ENCODE measurements at places on chromosomes 12 and 14.

DNA sequence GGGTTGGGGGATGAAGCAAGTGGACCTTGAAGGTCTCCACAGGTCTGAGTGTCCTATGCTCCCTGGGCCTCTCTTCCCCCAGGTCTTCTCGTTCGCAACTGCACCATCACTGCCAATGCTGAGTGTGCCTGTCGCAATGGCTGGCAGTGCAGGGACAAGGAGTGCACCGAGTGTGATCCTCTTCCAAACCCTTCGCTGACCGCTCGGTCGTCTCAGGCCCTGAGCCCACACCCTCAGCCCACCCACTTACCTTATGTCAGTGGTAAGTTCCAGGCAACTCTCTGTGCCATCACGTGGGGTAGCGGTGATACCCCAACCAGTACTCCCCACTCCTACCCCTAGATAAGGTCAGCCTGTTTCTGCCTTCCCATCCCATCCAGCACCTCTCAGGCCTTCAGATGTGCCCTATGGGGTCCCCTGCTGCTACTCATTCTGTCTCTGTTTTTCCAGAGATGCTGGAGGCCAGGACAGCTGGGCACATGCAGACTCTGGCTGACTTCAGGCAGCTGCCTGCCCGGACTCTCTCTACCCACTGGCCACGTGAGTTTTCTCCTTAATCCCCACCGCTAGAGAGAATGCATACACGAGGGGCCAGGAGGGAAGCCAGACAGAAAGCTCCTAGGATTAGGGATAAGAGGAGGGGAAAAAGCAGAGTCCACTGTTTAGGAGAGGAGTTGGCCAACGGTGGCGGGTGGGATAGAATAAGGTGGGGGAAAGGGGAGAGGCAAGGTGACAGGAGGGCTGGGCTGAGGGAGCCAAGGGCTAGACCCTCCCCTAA, 1.6 kb upstream of the TAPBPL start:
- DNase-seq: no peak

DNA sequence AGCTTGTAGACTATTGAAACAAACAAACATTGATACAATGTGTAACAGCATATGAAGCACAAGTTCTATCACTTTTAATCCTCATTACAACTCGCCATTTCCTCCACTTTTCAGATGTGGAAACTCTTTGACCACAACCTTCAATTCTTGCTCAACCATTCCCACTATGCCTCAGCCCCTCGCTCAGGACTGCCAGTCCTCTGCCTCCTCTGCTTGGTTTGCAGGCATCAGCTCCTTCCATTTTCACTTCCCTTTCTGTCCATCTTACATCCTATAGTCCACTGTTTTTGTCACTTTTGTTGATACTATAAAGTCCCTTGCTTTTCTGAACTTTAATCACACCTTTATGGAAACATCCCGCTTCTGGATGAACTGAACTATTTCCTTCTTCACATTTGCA, 28.2 kb upstream of the CD27 start:
- no peak for DNase-seq

- DNase-seq: no peak
These were observed 432.6 kb downstream of the PCNX1 start for GRCh38 chr14:71339650-71340415.

DNA sequence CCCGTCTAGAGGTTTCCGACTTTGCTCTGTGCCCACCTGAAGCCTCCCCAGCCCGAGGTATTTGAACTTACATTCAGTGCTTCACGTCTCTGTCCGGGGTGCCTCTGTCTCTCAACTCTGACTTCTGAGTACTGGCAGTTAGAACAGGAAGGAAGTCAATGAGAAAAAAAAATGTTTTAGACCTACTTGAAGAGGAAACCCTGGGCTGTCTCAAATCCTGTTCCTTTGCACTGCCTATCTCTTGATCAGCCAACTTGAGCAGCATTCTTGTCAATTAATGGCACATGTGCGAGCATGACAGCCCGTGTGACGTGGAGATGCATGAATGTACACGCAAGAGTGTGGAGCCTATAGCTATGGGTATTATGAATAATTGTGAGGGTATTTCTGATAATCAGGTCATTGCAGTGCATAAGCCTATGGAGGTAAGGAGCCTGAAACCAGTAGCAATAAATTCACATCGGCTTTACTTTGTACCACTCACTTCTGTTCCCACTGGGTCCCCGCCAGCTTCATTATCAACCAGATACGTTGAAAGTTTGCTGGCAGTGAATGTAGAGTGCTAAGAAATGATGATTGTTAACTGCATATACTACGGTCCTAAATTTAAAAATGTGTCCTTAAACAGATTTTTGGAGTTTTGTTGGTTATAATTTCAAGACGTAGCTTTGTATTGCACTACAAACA, at the start of gene ARHGDIB:
ARHGDIB (minus strand) TSS at position 136 of the 687 bp plus-strand sequence. CDS start 10,889 bp downstream, outside the sequence.
- no peak for DNase-seq

DNA sequence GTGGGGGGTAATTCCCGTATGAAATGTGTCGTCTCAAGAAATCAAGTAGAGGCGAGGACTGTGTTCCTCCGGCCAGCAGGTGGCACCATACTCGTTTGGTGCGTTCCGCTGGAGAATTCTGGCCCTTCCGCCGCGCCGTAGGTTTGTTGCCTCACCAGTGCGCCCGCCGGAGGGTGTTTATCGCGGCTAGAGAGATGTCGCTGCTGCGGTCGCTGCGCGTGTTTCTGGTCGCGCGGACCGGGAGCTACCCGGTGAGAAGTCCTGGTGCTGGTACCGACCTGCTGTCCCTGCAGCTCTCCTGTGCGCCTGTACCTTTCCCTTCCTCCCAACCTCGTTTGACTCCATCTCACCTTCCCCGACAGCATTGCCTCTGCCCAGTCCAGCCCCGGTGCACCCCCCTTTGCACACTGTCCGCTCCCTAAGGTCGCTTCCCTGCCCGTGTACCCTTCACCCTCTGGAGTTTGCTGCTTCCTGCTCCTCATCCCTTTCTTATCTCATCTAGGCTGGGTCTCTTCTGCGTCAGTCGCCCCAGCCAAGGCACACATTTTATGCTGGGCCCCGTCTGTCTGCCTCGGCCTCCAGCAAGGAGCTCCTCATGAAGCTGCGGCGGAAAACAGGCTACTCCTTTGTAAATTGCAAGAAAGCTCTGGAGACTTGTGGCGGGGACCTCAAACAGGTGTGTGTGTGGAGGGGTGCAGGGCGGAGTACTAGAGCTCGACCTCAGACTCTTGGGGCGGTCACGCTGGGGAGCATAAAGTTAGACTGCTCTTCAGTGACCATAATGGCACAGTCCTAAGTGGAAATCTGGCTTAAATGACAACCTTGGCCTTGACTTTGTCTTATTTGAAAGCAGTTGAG, at the start of gene TSFM:
TSFM (plus strand) TSS at position 180 of the 858 bp plus-strand sequence; CDS start at position 195, 15 bp downstream.
- DNase-seq: peak; percentile 81

GRCh38 chr12:43636725-43637463, 84.9 kb upstream of the ADAMTS20 start:
- no peak for DNase-seq

DNA sequence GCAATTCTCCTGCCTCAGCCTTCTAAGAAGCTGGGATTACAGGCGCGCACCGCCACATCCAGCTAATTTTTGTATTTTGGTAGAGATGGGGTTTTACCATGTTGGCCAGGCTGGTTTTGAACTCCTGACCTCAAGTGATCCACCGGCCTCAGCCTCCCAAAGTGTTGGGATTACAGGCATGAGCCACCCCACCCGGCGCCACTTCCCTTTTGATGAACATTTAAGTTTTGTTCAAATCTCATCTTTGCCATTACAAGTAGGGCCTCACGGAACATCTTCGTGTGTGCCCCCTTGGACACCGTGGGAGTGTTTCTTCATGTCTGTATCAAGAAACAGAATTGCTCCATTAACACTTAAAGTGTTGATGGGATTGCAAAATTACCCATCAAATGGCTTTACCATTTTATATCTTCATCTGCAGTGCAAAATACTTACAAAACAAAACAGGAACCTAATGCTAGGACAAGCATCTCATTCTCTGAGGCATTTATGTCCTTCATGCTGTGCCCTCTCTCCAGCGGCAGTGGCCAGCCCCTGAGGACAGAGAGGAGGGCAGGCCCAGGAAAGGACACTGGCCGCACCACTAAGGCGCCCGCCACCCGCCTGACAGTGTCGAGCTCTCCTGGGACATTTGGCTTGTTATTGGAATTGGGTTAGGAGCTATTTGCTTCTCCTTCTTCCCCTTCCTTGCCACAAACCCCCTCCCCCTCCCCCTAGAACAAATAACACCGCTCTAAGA, 61.7 kb downstream of the RFX4 start:
- DNase-seq: no peak

DNA sequence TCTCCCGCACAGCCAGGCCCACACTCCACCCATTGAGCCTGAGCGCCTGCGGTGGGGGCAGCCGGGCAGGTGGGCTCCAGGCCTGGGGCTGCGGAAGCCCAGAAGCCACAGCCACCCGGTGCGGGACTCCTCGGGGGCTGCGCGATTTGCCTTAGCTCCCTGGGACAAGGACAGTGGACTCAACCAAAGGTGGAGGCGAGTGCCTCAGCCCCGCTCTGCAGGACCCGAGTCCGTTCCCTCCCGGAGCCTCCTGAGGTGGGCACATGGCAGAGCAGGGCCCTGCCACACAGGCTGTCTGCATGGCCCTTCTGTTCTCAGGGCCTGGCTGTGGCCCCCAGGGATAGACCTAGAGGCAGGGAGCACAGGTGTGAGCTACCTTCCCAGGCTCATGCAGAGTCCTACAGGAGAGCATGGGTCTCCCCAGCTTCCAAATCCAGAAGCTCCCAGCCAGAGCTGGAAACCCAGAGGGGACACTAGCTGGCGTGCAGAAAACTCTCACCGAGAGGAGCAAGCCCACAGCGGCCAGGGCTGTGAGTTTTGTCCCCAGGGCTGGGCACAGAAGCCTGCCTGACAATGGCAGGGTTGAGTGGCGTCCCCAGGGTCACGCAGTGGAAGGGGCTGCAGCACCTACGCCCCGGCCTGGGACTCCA, 22.2 kb upstream of the LRTM2 start:
- DNase-seq: no peak

GRCh38 chr14:51513933-51514332, 137.8 kb upstream of the FRMD6 start:
- DNase-seq: no peak

DNA sequence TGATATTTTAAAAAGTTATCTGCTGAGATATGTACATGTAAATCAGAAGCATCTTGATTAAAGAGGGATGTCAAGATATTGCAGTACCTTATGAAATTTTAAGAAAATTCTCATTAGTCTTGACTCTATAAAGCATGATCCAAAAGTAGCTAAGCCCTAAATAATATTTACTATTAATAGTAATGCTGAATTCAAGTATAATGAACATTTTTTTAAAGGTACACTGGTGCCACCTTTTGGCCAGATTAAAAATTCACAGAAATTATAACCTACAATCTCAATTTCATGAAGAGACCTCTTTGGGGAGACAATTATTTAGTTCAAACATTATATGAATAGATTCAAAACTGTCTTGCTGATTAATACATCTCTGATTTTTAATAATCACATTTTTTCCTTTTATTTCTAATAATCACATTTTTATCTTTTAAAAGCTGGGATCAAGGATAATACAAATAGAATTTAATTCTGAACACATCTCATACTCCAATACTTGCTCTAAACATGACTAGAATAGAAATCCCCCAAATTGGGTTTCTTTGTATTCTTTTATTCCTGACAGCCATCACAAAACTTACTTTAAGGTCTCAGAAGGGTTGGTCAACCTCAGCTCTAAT, 13.4 kb downstream of the AKAP5 start:
- no peak for DNase-seq

- no peak for DNase-seq
These were observed 94.2 kb upstream of the CLEC14A start for GRCh38 chr14:38350102-38350501.

- DNase-seq: no peak
These were observed 75.8 kb upstream of the SOX5 start for GRCh38 chr12:24025153-24025798.

- no peak for DNase-seq
These were observed 50.4 kb downstream of the MAGOHB start for GRCh38 chr12:10563002-10563401.

GRCh38 chr12:45184147-45184963, 31.5 kb upstream of the ANO6 start:
- no peak for DNase-seq

- DNase-seq: no peak
These were observed 84.5 kb downstream of the TAOK3 start for GRCh38 chr12:118288174-118288573.

DNA sequence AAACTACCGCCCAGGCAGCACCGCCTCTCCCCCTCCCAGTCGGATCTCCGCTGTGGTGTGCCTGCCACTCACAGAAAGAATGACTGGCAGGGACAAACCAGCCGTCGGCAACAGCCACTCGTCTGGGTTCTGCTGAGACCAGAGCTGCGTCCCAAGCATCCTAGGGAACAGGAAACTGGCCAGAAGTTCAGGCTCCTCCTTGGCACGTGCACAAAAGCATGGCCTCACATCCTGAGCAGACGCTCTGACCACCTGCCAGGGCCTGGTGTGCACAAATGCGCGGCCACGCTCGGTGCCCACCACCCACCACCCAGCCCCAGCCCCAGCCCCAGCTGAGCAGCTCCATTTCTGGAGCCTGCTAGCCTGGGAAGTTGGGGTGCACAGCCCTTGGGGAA, 214.8 kb downstream of the DPF3 start:
- no peak for DNase-seq
